ENCODE measurements at places on chromosomes 16 and 17. TPM values are rescaled to one million over a fixed set of nuclear protein-coding genes. Genes with fewer than 3 reads are reported as not detected.

Gene ORC6
- polyA plus RNA-seq = 7.6 TPM

Gene METTL16
- polyA plus RNA-seq = 20.6 TPM

Gene TIMP2
- polyA plus RNA-seq = 264 TPM

Gene GGT6
- polyA plus RNA-seq = 0.15 TPM

DNA sequence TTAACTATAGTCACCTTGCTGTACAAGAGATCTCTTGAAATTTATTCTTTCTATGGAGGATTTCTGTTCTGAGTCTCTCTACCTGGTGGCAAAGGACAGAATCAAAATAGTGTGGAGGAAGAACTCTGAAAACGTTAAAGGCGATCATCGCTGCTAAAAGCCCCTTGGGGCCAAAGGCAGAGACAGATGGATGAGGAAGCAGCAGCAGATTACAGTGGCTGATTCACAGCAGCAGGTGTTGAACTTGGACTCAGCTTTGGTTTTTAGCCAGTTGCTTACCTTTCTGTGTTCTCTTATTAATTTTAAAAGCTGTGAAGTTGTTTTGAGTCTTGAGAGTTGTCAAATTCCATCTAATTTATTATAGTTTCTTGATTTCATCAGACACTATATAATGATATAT is 956.1 kb upstream of the GOT2 start:
- no peak for DNase-seq

Gene C16orf86
- 2.9 TPM for polyA plus RNA-seq

- no peak for DNase-seq
Observed at GRCh38 chr17:36674278-36674650, 72.9 kb downstream of the MRM1 start.

GRCh38 chr17:11682646-11683045 is 84.4 kb downstream of the DNAH9 start:
- DNase-seq = peak; percentile 6

GRCh38 chr17:8186787-8187516 is 3.0 kb downstream of the BORCS6 start:
- DNase-seq = peak; percentile 97
